ENCODE measurements at places on chromosomes 16 and 17. TPM values are rescaled to one million over a fixed set of nuclear protein-coding genes. Genes with fewer than 3 reads are reported as not detected.

DNA sequence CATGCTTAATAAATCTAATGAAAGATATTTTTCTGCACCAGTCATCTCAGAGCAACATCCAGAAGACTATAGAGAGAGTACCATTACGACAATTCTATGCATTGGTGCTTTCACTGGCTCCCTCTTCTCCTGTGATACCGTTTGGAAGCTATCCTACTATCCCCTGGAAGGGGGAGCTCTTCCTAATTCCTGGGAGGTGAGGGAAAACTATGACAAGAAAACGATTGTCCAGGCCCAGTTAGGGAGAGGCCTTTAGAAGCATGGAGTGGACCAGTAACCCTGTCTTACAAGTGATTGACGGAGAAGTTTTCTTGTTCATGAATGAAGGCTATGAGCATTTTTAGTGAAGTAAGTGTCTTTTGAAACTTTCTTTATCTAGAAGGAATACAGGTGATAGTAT, 150.2 kb downstream of the TANC2 start:
- DNase-seq: no peak

- no peak for DNase-seq
Measured at GRCh38 chr17:58956997-58957724, 149.5 kb downstream of the TRIM37 start.

DNA sequence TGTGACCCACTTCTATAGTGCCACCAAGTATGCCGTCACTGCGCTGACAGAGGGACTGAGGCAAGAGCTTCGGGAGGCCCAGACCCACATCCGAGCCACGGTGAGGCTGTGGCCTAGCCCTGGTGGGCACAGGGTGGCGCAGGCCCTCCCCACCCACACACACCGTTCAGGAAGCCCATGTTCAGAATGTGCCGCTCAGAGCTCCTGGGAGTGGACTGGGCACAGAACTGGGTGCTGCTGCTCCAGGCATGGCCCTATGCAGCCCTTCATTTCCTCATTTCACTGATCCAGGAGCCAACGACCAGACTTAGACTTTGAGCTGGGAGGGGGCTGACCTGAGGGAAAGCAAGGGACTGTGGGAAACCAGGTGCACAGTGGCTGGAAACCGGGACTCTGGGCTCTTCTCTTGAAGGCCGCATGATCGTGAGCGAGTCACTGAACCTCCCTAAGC, 2.4 kb upstream of the MRM1 start:
- DNase-seq: no peak

DNA sequence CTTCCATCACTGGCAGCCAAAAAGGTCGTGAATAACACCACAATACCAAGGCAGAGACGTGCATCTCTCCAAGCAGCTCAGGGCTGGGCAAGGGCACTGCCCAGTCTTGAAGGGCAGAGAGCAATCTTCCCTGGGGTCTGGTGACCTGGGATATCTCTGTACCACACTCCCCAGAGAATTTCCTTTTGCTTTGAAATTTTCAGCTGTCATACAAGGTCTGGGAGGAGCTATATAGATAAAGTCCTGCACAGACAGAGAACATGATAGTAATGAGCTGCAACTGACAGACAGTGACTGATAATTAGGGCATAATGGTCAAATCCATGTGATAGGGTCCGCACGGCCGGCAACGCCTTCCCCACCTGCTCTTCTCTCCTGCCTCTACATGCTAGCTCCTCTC, 68.2 kb downstream of the DYNLRB2 start:
- DNase-seq: no peak

DNA sequence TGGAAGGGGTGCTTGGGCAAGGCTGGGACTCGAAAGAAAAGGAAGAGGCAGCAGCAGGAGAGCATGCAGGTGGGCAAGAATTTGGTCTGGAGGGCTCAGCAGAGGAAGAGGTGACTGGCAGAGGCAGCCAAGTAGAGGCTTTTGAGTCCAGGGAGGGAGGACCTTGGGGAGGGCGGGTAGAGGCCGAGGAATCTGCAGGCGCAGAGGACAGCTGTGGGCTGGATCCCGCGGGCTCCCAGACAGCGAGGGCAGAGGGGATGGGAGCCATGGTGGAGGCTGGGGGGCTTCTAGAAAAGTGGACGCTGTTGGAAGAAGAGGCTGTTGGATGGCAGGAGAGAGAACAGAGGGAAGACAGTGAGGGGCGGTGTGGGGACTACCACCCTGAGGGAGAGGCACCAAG, 2.9 kb downstream of the APOBR start:
- DNase-seq: no peak

GNGT2 gene
- 3.7 TPM for total RNA-seq

DNA sequence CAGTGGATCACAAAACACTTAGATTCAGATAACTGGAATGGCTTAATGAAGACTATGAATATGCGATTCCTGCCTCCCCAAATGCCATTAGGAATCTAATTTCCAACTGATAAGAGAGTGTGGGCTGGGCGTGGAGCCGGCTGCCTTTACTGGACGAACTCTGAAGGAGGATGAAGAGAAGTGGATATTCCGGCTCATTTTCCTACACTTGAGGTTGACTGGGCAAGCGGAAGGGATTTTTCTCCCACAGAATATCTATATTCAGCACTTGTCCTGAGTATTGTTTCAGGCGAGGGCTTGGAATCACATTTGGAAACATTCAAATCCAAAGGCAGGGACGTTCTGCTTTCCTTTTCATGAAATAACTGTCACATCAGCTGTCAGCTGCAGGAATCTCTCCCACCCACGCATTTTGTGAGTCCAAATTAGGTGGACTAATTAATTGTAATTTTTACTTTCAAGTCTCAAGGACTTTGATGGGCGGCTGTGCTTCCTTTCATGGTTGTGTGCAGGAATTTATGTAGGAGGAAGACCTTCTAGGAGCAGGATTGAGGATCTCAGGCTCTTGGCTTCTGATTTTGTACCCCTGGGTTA, 138.5 kb downstream of the PITPNC1 start:
- DNase-seq: no peak
